ENCODE measurements at places on chromosomes 4 and X.

GRCh38 chr4:81528979-81529378, 57.3 kb upstream of the RASGEF1B start:
- DNase-seq = no peak

DNA sequence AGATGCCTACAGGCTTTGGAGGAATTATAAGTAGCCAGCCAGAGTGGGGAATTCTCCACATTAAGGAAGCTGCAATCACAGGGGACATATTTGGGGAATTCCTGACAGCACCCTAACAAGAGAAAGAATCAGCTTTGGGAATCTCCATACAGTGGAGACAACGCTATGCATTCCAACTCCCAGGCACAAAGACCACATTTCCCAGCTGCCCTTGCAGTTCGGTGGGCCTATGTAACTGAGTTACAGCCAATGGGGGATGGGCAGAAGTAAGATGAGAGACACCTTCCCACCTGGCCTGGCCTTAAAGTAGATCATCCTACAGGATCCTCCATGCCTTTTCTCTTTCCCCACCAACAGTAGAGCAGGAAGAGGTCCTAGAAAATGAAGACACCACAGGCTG, 43.4 kb upstream of the CCKAR start:
- DNase-seq = no peak

DNA sequence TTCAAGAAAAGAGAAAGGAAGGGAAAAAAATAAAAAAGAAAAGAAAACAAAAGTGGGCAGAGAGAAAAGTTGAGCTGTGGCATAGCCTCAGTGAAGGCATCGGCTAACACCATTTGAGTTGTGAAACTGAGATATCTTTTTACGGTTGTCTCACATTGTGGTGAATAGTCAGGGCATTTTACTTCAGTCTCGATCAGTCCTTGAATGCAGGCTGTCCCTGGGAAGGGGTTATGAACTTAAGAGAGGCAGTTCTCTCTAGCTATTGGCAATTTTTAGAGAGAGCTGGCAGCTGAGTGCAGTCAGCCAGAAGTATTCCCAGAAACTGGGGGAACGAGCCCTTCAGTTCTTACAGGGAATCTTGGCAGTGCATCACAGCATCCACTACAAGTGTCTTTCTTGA, 93.5 kb upstream of the SLC6A14 start:
- DNase-seq = no peak

DNA sequence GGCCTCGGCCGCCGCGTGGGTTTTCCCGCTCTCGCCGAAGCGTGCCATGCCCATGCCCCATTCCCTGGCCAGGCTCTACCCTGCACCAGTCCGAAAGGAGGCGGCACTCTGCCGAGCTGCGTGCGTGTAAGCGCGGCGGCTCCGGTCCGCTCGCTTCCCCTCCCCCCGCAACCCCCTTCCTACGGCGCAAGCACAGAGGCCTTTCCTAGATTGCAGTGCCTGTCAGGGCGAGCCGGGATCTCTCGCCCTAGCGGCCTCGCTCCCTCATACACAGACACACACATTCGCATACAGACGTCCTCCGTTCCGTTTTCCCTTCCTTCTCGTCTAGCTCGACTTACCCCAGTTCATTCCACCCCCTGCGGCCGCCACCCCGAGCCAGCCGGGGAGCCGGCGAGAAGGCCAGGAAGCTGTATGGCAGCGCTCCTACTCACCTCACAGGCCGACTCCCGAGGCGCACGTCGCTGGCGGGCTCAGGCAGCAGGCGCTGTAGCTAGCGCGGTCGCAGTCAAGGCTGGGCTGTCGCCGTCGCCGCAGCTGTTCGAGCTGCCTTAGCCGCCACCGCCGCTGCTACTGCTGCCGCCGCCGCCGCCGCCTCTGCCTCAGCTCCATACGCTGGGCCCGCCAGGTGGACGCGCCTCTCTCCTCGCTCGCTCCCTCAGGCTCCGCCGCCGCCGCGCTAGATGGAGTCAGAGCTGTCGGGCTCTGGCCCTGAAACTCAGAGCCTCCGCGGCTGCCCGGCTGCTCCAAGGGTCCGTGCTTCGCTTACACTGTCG, 615 bp downstream of the NEXMIF start:
- peak; percentile 7 for DNase-seq

- DNase-seq = peak; percentile 33
These were observed 54.1 kb downstream of the HOPX start for GRCh38 chr4:56626963-56627362.

DNA sequence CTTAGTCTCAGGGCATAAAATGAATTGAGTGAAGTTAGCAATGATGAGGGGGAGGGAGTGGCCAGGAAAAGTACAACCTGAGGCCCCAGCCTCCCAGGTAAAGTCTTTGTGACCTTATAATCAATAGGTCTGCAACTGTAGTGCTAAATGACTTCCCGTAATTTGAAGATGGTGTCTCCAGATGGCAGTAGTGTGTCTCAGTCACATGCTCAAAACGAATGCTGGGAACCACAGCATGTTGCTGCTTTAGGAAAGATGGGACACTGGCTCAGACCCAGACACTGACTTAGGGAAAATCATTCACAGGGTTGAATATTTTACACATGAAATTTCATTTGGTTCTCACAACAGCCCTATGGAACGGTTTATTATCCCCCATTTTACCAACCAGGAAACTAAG, 10.3 kb downstream of the SRPX2 start:
- peak; percentile 19 for DNase-seq
